ENCODE measurements at places on chromosomes 7 and 10.
A peak's percentile ranks its signal among the peaks of the same experiment; 100 is the strongest.

DNA sequence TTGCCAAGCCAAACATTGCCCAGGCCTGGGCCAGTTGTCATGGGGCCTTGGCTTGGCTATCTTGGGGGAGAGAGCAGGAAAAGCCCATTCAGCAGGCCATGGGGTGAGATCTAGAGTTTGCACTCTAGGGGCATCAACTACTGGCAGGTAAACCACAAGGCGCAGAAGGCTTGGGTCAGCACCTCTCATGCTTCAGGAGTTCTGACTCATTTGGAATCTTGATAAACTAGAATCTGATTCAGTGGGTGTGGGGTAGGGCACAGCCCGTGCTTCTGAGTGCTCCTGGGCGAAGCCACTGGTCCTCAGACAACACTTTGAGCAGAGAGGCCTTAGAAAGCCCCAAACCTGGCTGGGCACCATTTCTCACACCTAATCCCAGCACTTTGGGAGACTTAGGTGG lies 81.1 kb downstream of the RGS10 start:
- DNase-seq, result no peak

- DNase-seq, result no peak
These were observed 101.1 kb downstream of the ICA1 start for GRCh38 chr7:8160779-8161345.

DNA sequence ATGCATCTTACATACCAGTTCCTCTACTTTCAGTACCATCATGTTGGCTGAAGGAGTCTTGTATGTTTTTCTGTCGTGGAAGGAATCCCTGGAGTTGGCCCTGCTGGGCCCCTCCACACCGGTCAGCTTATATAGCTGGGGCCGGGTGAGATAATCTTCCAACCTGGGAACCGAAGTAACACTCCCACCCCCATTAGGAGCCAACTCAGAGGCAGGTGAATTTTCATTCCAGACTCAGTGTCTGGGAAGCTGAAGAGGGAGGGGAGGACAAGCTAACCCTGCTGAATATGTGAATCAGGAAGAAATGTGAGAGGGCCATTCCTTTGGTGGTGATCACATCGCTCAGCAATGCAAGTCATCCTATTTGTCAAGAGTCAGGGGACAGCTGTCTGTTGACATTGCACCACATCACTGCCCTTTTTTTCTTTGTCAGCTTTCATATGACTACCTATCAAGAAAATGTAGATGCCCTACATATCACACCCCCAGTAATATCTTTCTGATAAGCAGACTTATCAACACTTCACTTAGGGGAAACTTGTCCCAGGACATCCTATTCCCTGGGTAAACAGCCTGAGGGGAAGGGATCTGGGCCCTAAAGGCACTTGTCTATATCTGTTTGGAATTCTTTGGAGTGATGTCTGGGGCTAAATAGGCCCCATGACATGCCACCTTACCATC lies at the start of gene ANKRD1:
Gene ANKRD1, minus strand, starts transcription at position 102 of the 681 bp plus-strand sequence. Its CDS starts 60 bp downstream, at position 42.
- peak; percentile 92 for DNase-seq

GRCh38 chr10:86348321-86349210 lies 18.0 kb downstream of the GRID1 start:
- DNase-seq, result no peak

DNA sequence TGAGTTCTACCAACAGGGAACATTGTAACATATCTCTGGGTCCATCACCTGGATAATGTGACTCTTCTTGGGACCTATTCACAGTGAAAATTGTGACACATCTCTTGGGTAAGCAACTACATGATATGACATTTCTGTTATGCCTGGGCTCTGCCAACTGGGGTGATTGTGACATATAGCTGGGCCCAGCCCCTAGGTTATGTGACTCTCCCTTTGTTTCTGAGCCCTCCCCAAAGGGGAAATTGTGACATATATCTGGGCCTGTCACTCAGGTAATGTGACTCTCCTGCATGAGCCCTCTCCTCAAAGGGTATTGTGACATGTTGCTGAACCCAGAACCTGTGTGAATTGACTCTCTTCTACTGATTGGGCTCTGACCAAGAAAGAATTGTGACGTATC lies 22.4 kb upstream of the ZNF107 start:
- no peak for DNase-seq

GRCh38 chr7:1513657-1514095 lies 9.5 kb upstream of the INTS1 start:
- no peak for DNase-seq

- no peak for DNase-seq
These were observed 999 bp downstream of the TLX1 start for GRCh38 chr10:101131962-101132635.

- no peak for DNase-seq
These were observed 79.4 kb downstream of the HYCC1 start for GRCh38 chr7:22934473-22935065.

DNA sequence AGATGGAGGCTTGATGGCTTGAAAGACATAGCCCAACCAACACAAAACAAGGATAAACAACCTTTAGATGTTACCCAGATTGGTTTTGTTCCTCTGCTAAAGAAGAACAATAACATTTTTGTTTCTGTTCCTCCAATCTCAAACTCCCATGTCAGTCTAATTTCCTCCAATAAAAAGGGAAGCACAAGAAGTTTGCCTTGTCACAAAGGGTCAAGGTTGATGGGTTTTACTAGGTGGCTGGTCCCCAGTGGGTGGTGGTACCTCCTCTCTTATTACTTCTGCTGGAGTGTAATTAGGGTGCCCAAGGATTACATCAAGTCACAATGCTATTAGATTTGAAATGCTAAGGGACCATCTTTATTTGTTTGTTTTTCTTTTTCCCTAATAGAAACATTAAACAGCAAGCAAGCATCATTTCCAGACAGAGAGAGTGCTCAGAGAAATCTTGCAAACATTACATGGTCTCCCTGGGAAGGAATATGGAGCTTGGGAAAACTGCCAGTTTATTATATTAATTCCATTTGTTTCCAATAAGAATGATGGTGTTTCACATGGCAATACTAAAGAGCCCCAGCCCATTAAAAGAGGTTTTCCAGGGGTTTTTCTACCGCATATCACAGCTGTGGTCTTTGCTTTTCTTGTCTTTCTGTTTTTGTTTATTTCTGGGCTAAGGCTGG lies 78.3 kb upstream of the AOAH start:
- DNase-seq, result no peak

DNA sequence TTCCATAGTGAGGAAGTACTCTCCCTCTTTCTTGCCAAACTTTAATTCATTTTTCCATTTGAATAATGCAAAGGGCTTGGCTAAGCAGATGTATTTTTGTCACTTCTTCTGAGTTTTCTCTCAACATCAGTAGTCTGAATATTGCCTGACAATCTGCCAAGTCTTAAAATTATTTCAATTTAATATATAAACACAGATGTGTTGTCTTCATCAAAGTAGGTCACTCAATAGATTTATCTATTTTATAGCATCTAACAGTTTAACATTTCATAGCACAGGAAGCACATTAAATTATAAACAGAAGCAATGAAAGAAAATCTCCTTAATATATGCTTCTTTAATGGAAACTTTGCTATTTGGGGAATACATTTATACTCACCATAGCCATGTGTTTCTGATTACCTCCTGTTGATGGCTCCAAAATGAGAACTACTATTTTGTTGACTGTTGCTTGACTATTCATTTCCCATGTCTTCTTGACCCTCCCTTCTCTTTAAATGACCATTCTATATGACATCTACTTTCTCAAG lies 4.5 kb downstream of the CPED1 start:
- no peak for DNase-seq

- DNase-seq, result no peak
These were observed 92.2 kb upstream of the DKK1 start for GRCh38 chr10:52221923-52222322.

DNA sequence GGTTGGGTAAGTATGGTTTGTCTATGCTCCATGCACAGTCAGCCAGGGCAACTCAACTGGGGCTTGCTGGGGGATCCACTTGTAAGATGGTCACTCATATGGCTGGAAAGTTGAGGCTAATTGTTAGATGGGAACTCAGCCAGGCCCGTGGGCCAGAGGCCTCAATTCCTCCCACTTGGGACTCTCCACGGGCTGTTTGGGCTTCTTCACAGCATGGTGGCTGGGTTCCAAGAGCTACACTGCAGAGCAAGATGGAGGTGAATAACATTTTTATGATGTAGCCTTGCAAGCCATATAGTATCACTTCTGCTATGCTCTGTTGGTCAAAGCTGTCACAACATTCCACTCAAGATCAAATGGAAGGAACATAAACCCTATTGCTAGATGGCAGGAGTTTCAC lies 39.2 kb downstream of the ELMO1 start:
- DNase-seq, result no peak

- DNase-seq, result no peak
These were observed 52.2 kb downstream of the CUBN start for GRCh38 chr10:17077346-17077781.

DNA sequence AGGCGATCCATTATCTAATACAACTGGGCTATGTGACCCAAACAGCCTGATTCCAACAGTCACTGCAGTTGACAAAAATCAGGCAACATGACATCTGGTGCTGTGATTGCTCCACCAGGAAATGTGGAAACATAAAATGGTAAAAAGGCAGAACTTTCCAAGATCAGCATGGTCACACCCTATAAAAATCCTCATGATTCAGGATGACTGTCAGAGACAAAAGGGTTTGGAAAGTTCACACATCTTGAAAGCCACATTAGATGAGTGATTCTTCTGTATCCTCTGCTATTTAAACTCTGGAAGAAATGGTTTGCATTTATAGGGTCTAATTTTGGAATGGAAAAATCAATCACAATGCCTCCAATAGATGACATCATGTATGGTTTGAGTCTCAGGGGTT lies 662.6 kb upstream of the IGFBP3 start:
- DNase-seq, result no peak

DNA sequence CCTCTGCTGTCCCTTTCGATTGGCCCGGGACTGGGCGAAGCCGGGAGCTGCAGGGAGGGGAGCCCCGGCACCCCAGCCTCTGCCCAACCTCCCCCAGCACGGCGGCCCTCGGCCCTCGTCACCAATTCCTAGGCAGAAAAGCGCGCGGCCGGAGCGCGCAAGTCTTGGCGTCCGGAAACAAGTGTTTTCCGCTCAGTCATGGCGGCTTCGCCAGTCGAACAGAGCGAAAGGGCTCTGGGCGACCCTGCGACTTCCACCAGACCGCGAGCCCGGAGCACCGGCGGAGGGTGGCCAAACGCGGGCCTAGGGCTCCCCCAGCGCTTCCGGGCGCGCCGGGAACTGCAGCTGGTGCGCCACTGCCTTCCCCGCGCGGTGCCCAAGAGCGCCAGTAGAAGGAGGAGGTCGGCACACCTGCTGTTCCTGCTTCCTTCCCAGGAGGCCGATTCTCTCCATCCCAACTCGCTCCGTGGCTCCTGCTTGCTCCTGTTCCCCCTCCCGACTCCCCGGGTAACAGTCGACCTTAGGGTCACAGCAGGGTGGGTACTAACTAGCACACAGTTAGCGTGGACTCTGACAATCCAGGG lies 729.9 kb downstream of the ZWINT start:
- DNase-seq, result no peak

- no peak for DNase-seq
These were observed 6.2 kb downstream of the ABHD11 start for GRCh38 chr7:73732397-73732796.

- DNase-seq, result no peak
These were observed 19.6 kb downstream of the KNDC1 start for GRCh38 chr10:133179651-133180050.
